ENCODE measurements at places on chromosomes 7 and 10.
A peak's percentile ranks its signal among the peaks of the same experiment; 100 is the strongest.

GRCh38 chr10:3672220-3672619, 112.8 kb downstream of the KLF6 start:
- DNase-seq: no peak

DNA sequence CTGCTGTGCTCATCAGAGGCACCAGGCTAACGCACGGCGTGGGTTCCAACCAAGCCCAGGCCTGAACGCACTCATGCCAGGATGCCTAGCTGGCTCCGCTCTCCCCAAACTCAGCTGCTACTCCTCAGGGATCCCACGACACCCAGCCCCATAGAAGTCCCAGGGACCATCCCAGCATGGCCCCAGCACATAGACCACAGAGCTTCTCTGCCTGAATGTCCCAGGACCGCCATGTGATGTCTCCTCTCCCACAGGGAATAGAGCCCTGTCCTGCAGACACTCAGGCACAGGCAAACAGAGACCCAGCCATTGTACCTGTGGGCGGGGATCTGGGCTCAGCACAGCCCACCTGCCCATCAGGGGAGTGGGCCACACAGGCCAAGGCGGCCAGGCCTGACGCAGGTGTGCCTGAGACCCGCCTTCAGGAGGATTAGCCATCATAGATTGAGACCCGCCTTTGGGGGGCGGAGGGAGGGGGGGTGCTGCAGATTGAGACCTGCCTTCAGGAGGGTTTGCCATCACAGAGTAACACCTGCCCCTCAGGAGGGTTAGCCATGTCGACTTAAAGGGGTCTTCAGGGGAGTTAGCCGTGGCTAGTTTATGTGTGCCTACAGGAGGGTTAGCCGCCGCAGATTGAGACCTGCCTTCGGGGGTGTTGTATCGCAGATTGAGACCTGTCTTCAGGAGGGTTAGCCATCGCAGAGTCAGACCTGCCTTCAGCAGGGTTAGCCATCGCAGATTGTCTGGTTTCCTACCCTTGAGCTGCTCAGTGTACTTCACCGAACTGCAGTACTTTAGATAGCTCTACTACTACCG, 29.0 kb downstream of the RASGEF1A start:
- DNase-seq: no peak

- DNase-seq: no peak
Measured at GRCh38 chr10:81876253-81877077, 1.5 kb downstream of the NRG3 start.

- DNase-seq: peak; percentile 31
Measured at GRCh38 chr10:114631666-114632417, 26.2 kb downstream of the ABLIM1 start.

- DNase-seq: no peak
Measured at GRCh38 chr10:114281006-114281405, 42.0 kb downstream of the VWA2 start.

- no peak for DNase-seq
Measured at GRCh38 chr7:134625550-134625949, 21.1 kb upstream of the BPGM start.

DNA sequence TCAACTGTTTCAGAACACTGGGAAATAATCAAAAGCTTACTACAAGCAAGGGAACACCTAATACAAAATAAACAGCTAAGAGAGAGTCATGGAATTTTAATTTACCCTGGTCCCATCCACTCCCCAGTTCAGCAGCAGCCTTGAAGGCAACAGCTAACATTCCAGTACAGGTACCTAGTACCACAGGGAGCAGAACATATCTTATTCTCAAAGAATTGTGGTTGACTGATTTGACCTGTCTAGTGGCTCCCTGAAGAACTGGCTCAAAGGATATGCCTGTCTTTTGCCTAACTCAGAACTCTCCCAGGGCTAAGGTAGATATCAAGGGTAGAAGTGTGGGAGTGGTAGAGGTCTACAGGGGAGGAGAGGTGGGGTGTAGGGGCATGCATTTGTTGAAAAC, 32.3 kb downstream of the SMURF1 start:
- DNase-seq: no peak

GRCh38 chr7:28390426-28390825, 21.9 kb upstream of the CREB5 start:
- DNase-seq: no peak

DNA sequence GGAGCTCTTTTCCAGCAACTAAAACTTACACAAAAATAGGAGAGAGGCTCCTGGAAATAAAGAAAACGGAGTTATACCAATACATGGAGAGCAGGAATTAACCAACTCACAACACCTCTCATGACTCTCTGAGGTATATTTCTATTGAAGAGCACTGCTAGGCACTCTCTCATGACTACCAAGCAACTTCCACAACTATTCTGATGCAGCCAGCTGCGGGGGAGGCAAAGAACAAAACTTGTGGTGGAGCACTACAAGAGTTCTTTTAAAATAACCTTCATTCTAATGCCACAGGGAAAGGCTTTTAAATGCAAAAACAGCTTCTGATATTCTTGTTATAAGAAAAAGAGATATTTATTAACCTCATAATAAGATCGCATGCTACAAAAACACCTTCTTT, 140.7 kb downstream of the SLC25A13 start:
- DNase-seq: no peak

GRCh38 chr10:26863351-26864076, 2.8 kb upstream of the ABI1 start:
- DNase-seq: no peak

DNA sequence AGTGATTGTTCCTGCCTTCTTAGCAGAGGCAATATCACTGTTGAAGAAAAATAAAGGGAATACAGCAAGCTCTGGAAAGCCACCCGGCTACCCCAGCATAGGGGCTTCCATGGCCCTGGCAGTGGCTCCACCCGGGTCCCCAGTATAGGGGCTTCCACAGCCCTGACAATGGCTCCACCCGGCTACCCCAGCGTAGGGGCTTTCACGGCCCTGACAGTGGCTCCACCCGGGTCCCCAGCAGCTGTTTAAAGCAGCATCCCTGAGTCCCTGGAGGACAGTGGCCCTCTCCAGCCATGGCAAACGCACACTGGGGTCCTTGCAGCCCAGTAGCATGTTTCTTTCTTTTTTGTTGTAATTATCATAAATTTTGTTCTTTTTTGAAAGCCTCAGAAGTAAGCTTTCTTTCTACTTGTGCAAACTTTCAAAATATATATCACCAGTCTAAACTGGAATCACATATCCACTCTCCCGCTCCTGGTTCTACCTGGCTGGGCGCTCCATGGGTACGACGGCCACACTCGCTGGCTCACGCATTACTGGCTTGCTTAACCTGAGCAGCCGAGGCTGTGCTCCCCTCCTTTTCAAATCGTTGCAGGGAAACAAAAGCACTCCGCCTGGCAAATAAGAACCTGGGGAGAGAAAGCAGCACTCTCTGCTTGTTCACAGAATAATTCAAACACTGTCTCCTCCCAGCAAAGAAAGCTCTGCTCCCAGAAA, 62.1 kb downstream of the TCERG1L start:
- DNase-seq: no peak

DNA sequence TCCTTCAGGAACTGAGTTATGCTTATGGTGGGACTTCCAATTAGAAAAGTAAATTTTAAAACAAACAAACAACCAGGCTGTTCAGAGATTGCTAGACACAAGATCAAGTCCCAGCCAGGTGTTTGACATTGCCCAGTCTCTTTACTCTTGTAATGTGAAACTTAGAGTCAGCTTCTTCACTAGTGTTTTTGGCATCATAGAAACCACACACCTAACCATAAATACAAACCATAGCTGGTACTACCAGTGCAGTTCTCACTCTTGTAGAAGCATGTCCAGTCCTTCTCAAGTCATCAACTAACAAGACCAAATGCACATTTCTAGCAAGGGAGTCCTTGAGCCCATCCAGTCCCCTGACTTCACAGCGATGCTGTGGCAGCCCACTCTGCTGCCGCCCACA, 339.9 kb downstream of the GFRA1 start:
- no peak for DNase-seq

GRCh38 chr10:63236113-63236935, 103.2 kb downstream of the NRBF2 start:
- DNase-seq: no peak

DNA sequence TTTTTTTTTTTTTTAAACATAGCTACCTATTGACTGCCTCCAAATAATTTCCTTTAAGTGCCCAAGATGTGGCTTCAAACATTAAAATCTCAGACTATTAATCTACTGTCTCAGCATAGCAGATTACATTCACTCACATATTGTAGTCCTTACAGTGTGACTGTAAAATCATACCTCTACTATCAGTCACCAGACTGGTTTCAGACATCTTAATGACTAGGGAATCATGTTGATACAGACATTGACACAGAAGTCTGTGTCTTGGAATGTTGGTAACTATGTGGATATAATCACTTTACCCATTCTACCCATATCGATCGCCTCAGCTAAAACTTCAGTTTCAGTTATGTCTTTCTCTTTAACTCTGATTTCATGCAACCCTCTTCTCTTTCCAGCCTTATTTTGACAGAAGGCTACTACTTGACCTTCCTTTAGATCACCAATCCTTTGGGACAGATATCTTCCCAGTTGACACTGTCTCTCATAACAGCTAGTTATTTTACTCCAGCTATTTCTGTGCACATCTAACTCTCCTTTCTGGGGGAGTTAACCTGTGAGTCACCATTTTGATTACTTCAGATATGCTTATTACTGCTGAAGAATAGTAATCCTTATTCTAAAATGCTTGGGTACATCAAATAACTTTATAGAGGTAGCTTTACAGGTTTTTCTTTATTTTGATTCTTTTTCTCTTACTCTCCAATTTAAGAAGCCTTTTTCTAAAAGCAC, 7.0 kb downstream of the TNKS2 start:
- DNase-seq: no peak

GRCh38 chr7:75596727-75597614, 104.9 kb downstream of the SPDYE5 start:
- no peak for DNase-seq

- no peak for DNase-seq
Measured at GRCh38 chr7:20439416-20440185, 108.9 kb downstream of the ITGB8 start.

GRCh38 chr7:130982160-130982638, 248.2 kb upstream of the KLF14 start:
- DNase-seq: no peak

DNA sequence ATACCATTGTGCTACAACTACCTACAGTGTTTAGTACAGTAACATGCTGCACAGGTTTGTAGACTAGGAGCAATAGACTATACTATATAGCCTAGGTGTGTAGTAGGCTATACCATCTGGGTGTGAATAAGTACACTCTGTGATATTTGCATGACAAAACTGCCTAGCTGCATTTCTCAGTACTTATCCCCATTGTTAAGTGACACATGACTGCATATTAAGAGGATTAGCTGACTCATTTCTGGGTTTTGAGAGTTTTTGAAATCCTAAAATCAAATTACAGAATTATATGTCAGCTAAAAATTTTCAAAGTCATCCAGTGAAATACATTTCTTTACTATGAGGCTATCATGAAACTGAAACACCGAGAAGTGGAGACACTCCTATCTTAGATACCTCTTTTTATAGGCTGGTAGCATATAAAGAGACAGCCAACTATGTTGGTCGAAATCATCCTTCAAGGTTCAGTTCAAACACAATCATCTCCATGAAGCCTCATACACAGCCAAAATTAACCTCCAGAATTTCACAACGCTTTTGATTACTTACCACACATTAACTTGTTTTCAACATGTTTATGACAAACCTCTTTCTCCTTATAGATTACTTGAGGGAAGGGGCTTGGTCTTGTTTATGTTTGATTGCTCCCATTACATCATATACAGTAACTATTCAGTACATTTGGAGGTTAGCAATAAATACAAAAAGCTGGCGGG, 89.8 kb upstream of the ANK3 start:
- no peak for DNase-seq

DNA sequence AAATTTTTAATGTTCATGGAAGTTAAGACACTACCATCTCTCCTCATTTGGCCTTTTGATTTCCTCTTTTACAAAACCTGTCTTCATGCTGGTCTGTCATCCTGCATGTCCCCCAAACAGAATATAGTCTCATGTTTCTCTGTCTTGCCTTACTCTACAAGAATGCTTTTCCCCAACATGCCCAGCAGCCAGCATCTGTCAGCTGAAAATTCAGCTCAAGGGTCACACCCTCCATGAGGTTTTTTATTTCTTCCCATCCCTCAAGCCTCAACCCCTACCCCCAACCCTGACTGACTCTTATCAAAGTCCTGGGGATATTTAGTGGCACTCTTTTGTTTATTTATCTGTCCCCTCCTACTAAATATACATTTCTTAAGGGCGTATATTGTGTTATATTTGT, 202.0 kb downstream of the ANK3 start:
- DNase-seq: no peak

GRCh38 chr7:107045980-107046379, 1.5 kb downstream of the PRKAR2B start:
- no peak for DNase-seq

DNA sequence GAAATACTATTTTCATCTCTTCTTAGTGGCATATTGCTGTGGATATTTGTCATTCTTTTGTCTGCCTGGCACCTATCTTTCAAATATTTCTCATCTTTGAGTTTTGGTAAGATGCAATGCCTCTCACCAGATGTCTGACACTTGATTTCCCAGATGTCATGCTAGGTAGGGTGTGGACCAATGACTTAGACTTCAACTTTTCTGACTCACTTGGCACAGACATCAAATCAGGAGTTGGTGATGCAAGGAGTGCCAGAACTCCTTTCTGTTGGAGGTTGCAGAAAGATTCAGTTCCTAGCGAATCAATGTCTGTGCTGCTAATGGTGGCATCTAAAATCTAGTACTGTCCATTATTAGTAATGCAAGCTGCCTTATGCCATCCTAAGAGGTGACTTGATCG, 216.9 kb upstream of the FERD3L start:
- DNase-seq: no peak

DNA sequence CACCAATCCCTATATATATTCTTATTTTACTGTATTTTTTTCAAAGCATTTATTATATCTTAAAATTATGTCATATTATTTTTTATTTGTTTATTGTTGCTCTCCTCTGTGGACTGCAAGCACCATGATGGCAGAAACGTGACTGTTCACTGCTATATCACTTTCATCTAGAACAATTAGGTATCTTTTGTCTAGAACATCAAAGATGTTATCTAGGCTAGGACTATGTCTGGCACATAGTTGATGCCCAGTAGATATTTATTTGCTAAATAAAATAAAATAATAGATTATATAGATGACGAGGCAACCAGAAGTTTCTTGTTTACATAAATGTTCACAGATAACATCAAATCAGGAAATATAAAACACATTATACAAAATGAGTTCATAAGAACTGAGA, 12.4 kb upstream of the GPR158 start:
- DNase-seq: no peak

- no peak for DNase-seq
Measured at GRCh38 chr10:29105516-29106215, 183.2 kb upstream of the LYZL1 start.

GRCh38 chr7:99128076-99128950, 15.6 kb downstream of the SMURF1 start:
- no peak for DNase-seq

Measured in stimulated activated CD4-positive, alpha-beta T cell treated with anti-CD3 and anti-CD28 coated beads, Interleukin-4, amount 100 ng/mL, for 1 hour (primary cell).